Esophagus muscularis mucosa (tissue), 4 donors: ENCODE measurements at places on chromosomes 1 and 21. TPM values are rescaled to one million over a fixed set of nuclear protein-coding genes. Genes with fewer than 3 reads are reported as not detected.

- peaks cover 9% of the 10 kb centered on the region for H3K4me1 ChIP-seq
- H3K36me3 ChIP-seq, result peaks cover 52% of the 10 kb centered on the region
- H3K27me3 ChIP-seq, result no peaks in the 10 kb centered on the region
Observed at GRCh38 chr1:93573940-93574469, 107.6 kb downstream of the BCAR3 start.

DNA sequence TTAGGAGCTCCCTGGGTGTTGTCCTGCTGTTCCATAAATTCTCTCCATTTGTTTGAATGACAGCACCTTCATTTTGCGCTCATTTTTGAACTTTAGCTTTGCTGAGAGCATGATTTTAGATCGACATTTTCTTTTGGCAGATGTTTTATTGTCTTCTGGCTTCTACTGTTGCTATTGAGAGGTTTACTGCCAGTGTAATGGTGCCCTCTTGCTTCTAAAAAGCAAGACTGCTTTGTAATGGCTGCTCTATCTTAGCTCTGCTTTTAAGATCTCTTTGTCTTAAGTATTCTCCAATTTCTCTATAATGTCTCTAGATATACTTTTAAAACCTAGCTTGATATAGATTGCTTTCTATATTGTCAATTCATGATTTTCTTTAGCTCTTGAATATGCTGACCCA is 27.8 kb downstream of the THEM4 start:
- H3K36me3 ChIP-seq, result peaks cover 3% of the 10 kb centered on the region
- no peaks in the 10 kb centered on the region for H3K4me1 ChIP-seq
- no peak for DNase-seq
- H3K27ac ChIP-seq, result no peak overlapping the region
- H3K27me3 ChIP-seq, result no peaks in the 10 kb centered on the region

The TAS1R1 gene
- total RNA-seq, result not detected

The RNASEL gene
- total RNA-seq, result 10.0 TPM

DNA sequence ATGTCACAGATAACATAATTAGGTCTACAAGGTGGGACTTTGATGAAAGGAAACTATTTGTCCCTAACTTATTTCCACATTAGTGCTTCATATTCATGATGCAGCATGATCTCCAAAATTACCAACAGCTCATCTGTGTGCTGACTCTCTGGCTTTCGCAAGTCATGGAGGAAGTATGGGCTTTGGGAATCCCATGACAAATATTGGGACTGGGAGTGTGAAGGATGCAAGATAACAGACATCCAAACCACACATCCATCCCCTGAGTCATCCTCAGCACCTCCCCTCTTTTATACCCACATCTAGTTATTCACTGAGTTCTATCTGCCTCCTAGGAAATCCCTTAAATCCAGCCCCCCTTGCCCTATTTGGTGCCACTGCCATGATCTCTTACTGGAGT is 102.8 kb upstream of the COL24A1 start:
- H3K27ac ChIP-seq, result no peak overlapping the region
- H3K4me3 ChIP-seq, result no peak overlapping the region
- no peaks in the 10 kb centered on the region for H3K27me3 ChIP-seq
- DNase-seq, result no peak
- H3K36me3 ChIP-seq, result no peaks in the 10 kb centered on the region

- H3K4me1 ChIP-seq, result peaks cover 10% of the 10 kb centered on the region
- no peak overlapping the region for H3K27ac ChIP-seq
- no peaks in the 10 kb centered on the region for H3K27me3 ChIP-seq
- no peak overlapping the region for H3K4me3 ChIP-seq
- peaks cover 19% of the 10 kb centered on the region for H3K36me3 ChIP-seq
Observed at GRCh38 chr1:161001525-161001924, 19.4 kb downstream of the F11R start.

The BMP8B gene
- 0.83 TPM for total RNA-seq

GRCh38 chr1:90502696-90503095 is 214.4 kb downstream of the BARHL2 start:
- H3K36me3 ChIP-seq, result no peaks in the 10 kb centered on the region
- H3K4me3 ChIP-seq, result no peak overlapping the region
- H3K27ac ChIP-seq, result no peak overlapping the region
- no peaks in the 10 kb centered on the region for H3K4me1 ChIP-seq

- H3K4me1 ChIP-seq, result no peaks in the 10 kb centered on the region
- no peaks in the 10 kb centered on the region for H3K36me3 ChIP-seq
- DNase-seq, result no peak
- no peak overlapping the region for H3K27ac ChIP-seq
- peaks cover 22% of the 10 kb centered on the region for H3K27me3 ChIP-seq
- H3K4me3 ChIP-seq, result no peak overlapping the region
Observed at GRCh38 chr1:115564201-115564600, 77.6 kb upstream of the VANGL1 start.

The TBX15 gene
- 0.75 TPM for total RNA-seq

GRCh38 chr1:19455353-19455752 is 30.0 kb downstream of the CAPZB start:
- no peaks in the 10 kb centered on the region for H3K27me3 ChIP-seq
- peaks cover 100% of the 10 kb centered on the region for H3K4me1 ChIP-seq
- no peak overlapping the region for H3K4me3 ChIP-seq
- H3K27ac ChIP-seq, result peak overlapping the region; percentile 92
- no peaks in the 10 kb centered on the region for H3K36me3 ChIP-seq

DNA sequence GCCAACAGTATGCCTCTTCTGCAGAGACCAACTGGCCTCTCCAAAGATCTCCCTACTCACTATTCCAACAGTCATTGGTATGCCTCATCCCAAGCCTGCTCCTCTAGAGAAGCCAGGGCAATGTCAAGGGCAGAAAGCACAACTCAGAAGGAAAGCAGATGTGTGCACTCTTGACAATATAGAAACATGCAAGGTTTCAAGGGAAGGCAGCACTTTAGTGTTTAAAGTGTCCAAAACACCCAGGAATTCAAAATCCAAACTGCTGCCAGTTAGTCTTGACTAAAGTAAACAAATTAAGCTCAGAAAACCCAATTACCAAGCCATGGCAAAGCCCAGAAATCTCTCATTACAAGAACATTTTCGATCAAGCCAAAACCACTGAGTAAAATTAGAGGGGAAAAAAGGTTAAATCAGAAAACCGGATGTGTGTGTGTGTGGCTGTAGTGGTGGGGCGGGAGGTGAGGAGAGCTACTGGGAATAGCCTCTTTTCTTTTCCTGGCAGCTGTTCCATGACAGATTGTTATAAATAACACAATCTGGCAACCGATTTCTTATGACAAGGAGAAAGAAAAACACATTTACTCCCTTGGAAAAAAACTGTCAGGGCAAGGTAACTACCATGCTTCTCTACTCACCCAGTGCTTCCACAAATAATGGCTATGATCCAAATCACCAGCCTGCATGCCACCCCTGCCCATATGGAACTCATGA is 39.2 kb downstream of the EIF2B3 start:
- peak overlapping the region; percentile 63 for H3K27ac ChIP-seq
- H3K4me3 ChIP-seq, result no peak overlapping the region
- no peaks in the 10 kb centered on the region for H3K27me3 ChIP-seq
- DNase-seq, result no peak
- peaks cover 26% of the 10 kb centered on the region for H3K4me1 ChIP-seq

GRCh38 chr1:22376976-22377375 is 74.7 kb upstream of the ZBTB40 start:
- no peak overlapping the region for H3K4me3 ChIP-seq
- no peak for DNase-seq
- no peaks in the 10 kb centered on the region for H3K4me1 ChIP-seq

The CHI3L1 gene
- total RNA-seq, result 1.7 TPM

The RIMS3 gene
- 5.4 TPM for total RNA-seq

DNA sequence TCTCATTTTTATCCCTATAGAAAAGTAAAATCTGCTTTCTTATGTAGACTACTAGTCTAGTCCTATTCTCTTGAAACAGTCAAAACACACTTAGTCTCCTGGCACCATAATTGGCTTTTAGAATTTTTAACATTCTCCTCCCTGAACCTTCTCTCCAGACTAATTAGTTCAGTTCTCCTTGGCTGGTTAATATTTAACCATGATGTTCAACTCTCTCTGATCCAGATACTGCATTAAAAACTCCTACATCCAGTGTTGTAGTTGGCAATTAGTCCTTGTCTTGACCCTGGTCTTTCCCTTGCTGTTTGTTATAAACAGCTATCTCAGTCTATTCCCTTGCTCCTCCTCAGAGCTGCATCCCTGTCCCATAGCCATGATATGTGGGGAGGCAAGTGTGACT is 422.9 kb upstream of the BEND5 start:
- no peak overlapping the region for H3K4me3 ChIP-seq
- H3K4me1 ChIP-seq, result no peaks in the 10 kb centered on the region
- H3K27me3 ChIP-seq, result no peaks in the 10 kb centered on the region
- DNase-seq, result no peak
- no peak overlapping the region for H3K27ac ChIP-seq

The CRP gene
- total RNA-seq, result not detected

DNA sequence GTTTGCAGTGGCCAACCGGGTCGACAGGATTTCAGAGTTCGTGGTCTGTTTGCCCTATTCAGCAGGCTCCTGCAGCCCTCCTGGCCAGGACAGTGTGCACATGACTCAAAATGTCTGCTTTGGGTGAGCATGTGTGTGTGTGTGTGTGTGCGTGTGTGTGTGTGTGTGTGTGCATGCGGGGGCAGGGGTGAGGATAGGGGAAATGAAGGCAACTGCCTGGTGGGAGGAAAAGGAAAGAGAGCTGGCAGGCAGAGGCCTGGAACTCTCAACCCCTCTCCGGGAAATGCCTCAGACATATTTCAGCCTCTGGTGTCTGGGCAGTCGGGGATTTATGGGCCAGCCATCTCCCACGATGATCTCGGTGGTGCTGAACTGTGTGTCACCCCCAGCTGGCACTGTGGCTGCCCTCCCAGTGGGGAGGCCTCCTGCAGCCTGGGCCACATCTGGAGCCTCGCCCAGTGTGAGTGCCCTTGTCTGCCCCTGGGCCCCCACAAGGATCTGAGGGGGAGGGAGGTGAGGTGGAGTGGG is 15.2 kb downstream of the CDCP2 start:
- no peak overlapping the region for H3K27ac ChIP-seq
- H3K4me3 ChIP-seq, result no peak overlapping the region
- H3K36me3 ChIP-seq, result no peaks in the 10 kb centered on the region
- no peak for DNase-seq
